ENCODE measurements at places on chromosomes 2 and 18.

DNA sequence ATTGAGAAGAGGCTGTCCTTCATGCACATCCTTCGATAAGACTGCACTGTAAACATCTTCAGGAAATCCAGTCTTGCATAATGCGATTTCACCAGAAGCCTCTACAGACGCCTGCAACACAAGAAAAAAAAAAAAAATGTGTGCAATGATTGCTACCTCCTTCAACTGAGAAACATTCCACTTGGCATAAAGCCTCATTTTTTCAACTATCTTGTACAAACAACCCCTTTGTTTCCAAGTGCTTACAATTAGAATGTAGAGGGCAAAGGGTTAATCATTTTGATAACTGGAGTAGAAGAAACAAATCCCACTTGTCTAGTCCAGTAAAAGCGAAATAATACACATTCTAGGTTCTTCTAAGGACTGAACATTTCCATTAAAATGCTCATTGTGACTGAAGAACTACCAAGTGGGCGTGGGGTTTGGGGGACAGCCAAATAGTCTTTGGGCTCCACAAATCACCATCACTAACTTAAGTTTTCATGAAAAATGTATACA lies 29.2 kb downstream of the CDH2 start:
- no peak for DNase-seq

- DNase-seq, result no peak
Measured at GRCh38 chr2:149679286-149679685, 91.7 kb upstream of the MMADHC start.

DNA sequence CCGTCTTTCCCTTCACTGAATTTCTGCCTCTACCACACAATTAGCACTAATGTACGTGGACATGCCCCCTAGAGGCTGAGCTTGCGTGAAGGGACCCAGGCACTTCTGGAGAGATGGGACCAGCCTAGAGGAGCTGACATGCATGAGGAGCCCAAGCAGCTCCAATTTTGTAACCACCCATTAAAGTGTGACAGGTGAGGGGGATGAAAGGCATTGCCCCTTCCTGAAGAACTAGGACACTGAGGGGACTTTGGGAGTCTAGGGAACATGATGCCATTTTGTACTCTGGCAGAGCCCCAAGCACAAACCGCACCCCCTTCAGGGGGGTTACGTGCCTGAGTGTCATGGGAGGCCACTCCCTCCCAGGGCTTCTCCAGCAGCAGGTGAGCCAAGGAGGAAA lies 63.6 kb downstream of the HNRNPLL start:
- no peak for DNase-seq

- DNase-seq, result no peak
Measured at GRCh38 chr2:147037048-147037447, 807.8 kb upstream of the ACVR2A start.

GRCh38 chr2:76450024-76450475 lies 739.3 kb upstream of the GCFC2 start:
- DNase-seq, result no peak

GRCh38 chr2:110804915-110805314 lies 72.5 kb downstream of the ACOXL start:
- no peak for DNase-seq

Data from NCI-H774 (cell line).